Stimulated activated CD8-positive, alpha-beta memory T cell treated with anti-CD3 and anti-CD28 coated beads, Interleukin-15, amount 100 ng/mL, for 48 hours (primary cell): ENCODE measurements at places on chromosomes 7 and 10.

DNA sequence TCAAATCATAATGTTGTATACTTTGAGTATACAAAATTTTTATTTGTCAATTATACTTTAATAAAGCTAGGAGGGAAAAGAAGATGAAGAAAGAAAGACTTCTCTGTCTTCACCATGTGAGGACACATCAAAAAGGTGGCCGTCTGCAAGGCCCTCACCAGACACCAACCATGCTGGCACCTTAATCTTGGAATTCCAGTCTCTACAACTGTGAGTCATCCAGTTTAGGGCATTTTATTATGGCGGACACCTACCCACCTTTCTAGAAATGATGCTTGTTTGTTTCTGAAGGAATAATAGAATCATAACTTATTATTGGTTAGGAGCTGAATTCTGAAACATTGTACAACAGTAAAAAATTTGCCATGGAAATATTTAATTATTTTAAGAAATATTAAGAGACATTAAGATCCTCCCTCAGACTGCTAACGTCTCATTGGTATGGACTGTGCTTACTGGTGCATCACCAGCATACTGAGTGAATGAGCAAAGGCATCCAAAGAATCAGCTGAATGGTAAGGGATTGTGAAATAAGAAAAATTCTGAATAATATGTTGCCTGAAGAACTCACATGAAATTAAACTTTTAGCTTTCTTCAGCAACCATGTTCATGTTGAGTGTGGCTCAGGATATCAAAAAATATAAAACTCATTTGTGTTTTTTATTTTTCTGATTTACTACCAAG lies 536.6 kb downstream of the HTR7 start:
- DNase-seq = no peak

DNA sequence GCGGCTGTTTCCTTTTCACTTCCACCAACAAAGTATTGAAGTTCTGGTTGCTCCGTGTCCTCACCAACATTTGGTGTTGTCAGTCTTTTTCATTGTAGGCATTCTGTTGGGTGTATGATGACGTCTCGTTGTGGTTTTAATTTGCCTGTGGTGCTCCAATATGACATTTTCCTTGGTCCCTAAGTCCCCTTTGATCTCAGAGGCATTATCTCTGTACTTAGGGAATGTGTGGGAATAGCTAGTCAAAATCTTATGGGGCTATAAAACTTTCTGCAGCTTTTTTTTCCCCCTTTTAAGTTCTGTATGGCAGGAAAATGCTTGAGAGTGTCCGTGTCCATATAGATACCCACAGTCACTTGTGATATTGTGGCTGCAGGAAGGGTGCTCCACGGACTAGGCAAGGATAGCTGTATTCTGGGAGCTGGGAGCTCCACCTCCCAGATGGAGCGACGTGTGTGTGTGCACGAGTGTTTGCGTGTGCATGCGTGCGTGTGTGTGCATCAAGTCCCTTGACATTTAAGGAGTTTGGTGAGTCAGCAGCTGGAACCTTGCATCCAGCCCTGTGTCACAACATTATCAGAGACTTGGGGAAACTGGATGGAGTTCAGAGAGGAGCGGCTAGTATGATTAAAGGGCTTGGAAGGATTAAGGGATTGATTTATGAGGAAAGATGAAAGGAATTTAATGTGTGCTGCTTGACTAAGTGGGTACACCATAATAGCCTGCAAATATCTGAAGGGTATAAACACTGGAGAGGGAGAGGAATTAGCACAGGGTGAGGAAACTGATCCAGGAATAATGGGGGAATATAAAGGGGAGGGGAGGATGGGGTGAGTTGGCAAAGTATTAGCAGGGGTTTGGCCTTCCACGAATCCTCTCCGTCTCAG lies 66.8 kb downstream of the LRMDA start:
- no peak for DNase-seq

DNA sequence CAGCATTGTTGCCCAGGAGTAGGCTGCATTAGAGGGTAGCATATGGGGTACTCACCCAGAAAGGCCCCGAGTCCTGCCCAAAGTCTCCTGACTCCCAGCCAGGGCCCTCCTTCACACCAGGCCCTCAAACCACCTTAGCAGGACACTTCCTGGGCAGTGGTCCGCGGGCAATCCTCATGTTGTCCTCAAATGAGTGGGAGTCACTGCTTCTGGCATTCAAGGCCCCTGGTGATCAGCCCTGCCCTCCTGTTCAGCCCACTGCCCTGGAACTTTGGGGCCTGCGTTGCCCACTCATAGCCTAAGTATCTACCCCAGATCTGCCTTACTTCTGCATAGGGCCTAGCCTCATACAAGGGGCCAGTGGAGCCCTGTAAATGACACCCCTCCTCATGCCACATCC lies 70.9 kb upstream of the PRLHR start:
- DNase-seq = no peak

GRCh38 chr10:60921633-60922032 lies 22.4 kb downstream of the RHOBTB1 start:
- DNase-seq = no peak

- no peak for DNase-seq
These were observed 57.9 kb upstream of the FEZF1 start for GRCh38 chr7:122362473-122362872.
